ENCODE measurements at places on chromosomes 5 and 9.

DNA sequence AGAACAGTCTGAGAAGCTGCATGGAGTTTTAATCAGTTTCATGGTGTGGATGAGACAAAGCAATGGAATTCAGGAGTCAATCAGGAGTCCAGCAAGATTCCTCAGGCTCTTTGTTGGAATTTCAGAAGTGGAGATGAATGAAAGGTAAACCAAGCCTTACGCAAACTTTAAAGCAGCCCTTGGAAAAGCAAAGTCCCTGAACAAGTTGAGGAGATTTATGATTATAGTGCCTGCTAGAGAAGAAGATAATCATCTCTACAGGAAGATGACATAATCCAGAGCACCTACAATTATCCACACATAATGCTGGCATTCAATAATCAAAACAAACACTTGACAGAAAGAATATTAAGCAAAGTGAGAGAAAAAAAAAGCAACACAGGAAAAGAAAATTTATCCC is 1380.1 kb upstream of the NUDT12 start:
- DNase-seq = no peak

- DNase-seq = peak; percentile 91
Observed at GRCh38 chr9:124286292-124286931, 28.7 kb downstream of the NEK6 start.

- DNase-seq = no peak
Observed at GRCh38 chr5:66741394-66741793, 145.2 kb downstream of the MAST4 start.

DNA sequence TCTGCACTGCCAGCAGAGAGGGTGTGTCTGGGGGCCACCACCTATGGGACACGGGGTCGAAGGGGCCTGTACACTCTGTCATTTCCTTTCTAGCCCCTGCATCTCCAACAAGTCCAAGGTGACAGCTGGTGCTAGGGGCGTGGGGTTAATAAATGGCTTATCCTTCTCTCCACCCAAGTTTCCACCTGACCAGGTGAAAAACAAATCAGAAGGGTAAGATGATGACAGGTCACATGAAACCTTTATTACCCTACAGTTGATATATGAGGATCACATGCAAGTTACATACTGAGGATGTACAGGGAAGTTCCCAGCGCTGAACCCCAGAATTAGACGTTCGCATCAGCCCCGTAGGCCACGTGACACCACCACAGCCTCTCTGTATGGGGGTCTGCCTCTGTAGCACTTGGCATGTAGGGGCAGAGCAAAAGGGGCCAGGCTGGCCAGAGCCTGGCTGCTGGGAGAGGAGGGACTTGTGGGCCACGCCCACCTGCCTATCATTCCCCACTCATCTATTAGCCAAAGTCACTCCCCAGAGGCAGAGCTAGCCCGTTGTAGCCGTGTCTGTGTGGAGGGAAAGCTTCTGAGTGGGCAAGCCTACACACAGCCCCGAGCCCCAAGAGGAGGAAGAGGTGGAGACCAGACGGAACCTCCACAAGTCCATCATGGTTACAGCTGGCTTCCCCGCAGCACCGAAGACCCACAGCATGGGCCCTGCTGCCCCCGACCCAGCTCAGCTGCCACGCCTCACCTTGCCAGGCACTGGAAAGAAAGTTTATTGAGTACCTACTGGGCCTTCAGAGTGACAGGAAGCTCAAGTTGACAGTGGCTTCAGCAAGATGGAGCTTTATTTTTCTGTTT is 2.2 kb downstream of the TMEM141 start:
- no peak for DNase-seq

GRCh38 chr5:123874600-123875201 is 362.7 kb downstream of the CSNK1G3 start:
- no peak for DNase-seq

DNA sequence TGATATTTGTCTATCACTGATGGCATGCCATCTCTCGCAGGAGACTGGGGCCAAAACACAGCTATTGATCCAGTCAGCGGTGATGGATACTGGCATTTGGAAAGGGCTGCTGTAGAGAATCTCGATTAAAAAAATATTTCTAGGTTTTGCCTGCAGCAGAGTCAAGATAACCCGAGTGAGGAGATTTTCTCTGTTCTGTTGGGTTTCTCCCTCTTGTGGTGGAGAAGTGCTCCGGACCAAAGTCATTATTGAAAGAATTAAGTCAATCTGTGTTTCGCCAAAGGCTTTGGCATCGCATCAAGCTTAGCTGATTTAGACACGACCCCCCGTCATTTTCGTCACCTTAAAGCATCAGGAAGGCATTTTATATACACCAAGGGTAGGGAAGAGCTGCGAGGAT is 97.1 kb upstream of the IRX2 start:
- no peak for DNase-seq

DNA sequence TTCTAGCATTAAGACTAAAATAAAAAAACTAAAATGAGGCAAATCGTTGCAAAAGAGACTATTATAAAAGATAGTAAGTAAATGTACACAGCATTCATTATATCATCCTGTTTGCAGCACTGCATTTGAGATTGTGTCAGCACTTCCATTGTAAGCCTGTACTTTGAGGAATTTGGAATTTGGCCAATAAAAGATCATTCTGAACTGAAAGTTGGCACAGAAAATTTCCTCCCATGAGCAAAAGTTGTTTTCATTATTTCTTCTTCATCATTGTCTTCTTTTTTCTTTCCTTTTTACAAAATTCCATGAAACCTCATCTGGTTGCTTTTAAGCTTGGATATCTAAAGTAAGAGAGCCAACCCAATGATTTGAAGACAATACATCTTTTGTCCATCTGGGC is 199.3 kb upstream of the ADAMTSL1 start:
- no peak for DNase-seq

DNA sequence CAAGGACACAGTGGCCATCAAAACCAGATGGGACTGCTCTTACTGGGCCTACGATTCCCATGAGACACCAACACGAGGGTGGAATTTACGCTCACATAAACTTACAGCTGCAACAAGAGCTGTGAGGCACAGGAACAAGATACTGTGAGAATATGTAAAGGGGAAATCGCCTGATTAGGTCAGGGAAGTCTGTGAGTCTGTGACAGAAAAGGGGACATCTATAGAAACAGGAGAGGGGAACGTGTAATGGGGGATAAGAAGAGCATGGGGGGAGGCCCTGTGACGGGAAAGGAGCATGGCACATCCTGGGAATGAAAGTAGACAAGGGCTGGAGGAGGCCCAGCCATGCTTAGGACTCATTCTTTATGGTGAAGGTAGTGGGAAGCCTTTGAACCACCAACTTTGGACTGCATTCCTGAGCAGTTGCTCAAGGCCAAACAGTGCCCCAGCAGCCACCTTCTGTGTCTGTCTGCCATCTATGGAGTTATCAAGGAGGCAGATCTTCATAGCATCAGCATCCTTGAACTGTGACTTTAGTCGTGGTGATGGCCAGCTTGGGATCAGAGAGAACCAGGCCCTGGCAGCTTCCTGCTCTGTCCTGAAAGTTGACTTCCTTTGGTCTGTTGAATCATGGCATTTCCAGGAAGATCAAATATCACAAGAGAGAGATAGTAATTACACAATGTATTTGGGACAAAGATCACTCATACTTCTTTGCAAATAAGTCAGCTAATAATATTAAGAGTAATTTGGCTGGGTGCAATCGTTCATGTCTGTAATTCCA is 87.9 kb upstream of the FAM169A start:
- no peak for DNase-seq

DNA sequence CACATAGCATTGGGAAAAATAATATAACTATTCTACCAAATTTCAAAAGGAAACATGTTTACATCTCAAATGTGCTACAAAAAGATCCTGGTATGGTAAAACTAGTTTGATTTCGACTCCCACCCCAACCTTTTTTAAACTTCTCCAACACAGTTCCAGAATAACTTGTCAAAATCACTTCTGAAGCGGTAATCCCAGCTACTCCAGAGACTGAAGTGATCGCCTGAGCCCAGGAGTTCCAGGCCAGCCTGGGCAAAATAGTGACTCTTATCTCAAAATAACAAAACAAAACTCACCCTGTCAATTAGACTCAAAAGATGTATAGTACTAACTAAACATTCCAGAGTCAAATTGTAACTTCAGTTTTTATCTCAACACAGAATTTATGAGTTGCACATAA is 71.3 kb upstream of the RNF38 start:
- DNase-seq = no peak

GRCh38 chr5:73587923-73588322 is 22.4 kb downstream of the UTP15 start:
- DNase-seq = no peak

- no peak for DNase-seq
Observed at GRCh38 chr5:1007221-1007680, 1.4 kb upstream of the NKD2 start.

- DNase-seq = no peak
Observed at GRCh38 chr9:16763946-16764345, 106.5 kb downstream of the BNC2 start.

- DNase-seq = no peak
Observed at GRCh38 chr9:96858018-96858573, 3.8 kb upstream of the ZNF782 start.

DNA sequence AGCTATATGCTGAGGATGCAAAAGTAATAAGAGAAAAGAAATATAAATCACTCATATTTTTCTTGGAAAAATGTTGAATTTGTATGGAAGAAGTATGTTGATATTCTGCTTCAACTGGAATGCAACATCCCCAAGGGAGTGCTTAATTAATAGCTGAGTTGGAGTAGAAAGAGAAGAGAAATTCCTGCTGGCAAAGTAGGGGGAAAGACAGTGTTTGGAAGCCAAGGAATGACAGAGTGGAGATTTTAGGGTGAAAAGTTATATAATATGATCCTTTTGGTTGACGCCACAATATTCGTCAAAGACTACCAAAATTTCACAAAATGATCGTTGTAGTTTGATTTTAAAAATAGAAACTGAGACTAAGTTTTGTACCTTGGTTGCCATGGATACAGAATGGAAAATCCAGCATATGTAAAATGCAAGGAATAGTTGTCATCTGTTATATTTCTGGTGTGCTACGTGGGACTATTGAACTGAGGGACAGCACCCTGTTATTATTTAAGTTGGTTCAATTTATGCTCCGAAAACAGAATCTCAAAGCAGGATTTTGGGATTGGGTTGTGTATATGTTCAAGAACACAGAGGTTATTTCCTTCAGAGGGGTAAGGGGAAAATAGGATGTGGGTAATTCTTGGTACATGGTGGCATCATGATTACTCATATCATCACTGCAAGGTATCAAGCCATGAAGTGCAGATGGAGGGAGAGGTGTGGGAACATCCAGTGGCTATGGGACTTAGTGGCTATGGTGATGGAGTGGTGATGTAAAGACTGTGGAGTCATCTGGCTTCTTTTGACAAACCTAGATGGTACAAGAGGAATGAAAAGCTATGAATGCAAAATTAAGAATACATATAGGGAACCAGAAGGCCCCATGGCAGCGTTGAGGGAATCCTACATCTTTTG is 61.0 kb downstream of the SUB1 start:
- peak; percentile 2 for DNase-seq

DNA sequence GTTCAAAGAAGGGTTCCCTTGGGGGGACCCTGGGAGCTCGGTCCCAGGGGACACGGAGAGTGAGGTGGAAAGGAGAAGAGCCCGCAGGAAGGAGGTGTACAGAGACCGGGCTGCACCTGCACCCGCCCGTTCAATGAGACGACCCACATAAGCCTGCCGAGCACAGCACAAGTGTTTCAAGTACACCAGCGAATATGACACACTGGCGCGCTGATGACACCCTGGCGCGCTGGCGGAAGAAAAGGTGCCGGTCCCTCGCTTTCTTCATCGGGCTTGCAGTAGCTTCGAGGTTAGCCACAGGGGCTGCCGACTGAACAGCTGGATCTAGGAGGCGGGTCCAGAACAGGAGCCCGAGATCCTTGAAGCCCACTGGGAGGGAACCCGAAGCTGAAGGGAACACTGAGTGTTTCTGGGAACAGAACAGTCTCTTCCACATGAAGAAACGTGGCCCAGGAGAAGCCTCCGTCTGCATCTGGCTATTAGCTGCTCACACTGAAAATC is 1.4 kb downstream of the TBC1D9B start:
- no peak for DNase-seq

GRCh38 chr9:21576331-21577189 is 94.4 kb upstream of the IFNE start:
- DNase-seq = peak; percentile 42

GRCh38 chr5:25669645-25670401 is 1025.0 kb upstream of the CDH10 start:
- DNase-seq = no peak

GRCh38 chr9:68969538-68969937 is 44.4 kb downstream of the PRKACG start:
- no peak for DNase-seq

DNA sequence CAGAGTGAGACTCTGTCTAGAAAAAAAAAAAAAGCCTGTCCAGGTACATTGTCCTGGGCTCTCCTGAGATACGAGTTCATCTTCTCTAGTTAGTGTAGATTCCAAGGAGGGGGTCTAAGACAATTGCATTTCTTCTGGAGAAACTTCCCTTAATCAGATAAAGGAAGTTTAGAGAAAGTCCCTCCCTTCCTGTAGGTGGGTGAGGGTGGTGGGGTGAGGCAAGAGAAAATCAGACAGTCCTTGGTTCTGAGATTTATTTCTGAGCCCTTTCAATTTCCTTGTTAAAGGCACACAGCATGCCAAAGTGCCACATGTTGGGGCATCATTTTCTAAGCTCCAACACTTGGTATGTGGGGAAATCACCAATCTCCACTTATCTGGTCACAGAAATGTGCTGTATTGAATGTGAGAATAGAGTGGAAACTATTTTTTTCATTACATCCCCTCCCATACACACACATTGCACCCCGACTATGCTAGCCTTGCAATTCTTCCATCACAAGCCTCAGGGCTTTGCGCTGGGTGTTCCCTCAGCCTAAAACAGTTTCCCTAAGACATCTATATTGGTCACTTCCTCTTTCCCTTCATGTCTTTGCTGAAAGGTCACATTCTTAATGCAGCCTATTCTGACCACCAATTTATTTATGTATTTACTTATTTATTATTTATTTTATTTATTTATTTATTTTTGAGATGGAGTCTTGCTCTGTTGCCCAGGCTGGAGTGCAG is 5.1 kb upstream of the TUT7 start:
- DNase-seq = no peak

- DNase-seq = no peak
Observed at GRCh38 chr5:76204713-76205112, 121.5 kb downstream of the SV2C start.

DNA sequence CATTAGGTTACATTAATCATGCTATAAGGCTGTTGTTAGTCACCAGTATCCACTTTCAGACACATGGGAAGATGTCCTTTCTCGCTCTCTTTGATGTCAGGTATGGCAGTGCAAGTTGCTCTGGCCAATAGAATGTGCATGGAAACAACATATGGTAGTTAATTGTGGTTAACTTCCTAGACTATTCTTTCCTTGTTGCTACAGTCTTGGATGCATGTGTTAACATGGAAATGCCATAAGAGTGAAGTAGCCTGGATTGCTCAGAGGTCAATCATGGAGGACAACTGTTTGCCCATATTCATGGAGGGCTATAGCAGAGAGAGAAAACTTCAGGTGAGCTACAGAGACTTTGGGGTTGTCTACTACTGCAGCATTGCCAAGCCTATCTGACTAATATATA is 245.8 kb upstream of the GAS1 start:
- no peak for DNase-seq

- DNase-seq = no peak
Observed at GRCh38 chr5:90982576-90982975, 400.5 kb downstream of the ARRDC3 start.

- no peak for DNase-seq
Observed at GRCh38 chr5:88503406-88503805, 234.8 kb upstream of the TMEM161B start.

GRCh38 chr9:70428781-70429180 is 14.3 kb upstream of the KLF9 start:
- DNase-seq = no peak

- DNase-seq = no peak
Observed at GRCh38 chr9:127809540-127810377, 7.1 kb downstream of the FPGS start.

Measured in activated CD4-positive, alpha-beta T cell treated with anti-CD3 and anti-CD28 coated beads, Interleukin-2, Interleukin-4, amounts not matched to agents 100 ng/mL and 50 ng/mL, durations not matched to agents 16 hours and 8 hours (primary cell).